ENCODE measurements at places on chromosomes 7 and 10.

DNA sequence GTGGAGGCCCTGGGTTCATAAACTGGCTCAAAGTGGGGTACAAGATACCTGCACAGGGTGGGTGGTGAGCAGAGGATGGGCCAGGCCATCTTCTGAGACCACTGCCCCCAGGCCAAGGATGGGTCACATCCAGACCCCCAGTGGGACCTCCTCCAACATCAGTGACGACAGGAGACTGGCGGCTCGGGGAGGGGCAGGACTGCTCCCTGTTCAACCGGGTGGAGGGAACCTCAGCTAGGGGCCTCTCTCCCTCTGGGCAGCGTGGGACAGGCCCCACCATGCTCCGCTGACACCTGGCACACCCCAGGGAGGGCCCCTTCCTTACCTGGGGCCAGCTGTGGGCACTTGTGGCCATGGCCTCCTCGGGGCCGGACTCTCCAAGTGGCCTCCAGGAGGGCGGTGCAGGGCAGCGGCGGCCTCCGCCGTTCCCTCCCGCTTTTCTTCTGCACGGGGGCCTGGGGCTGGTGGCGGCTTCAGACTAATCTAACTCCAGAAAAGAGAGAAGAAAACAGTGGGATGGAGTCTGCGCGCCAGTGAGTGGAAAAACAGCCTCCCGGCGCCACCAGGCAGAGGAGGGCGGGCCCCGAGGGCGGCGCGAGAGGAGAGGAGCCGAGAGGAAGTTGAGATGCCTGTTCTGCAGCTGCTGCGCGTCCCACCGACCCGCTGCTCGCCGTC is at the start of gene CALHM2:
Gene CALHM2, minus strand, starts transcription at position 540 of the 675 bp plus-strand sequence. CDS start 2,429 bp downstream, outside the sequence.
- peak; percentile 49 for DNase-seq

- peak; percentile 78 for DNase-seq
Measured at GRCh38 chr7:108525327-108525984, 479 bp downstream of the PNPLA8 start.

DNA sequence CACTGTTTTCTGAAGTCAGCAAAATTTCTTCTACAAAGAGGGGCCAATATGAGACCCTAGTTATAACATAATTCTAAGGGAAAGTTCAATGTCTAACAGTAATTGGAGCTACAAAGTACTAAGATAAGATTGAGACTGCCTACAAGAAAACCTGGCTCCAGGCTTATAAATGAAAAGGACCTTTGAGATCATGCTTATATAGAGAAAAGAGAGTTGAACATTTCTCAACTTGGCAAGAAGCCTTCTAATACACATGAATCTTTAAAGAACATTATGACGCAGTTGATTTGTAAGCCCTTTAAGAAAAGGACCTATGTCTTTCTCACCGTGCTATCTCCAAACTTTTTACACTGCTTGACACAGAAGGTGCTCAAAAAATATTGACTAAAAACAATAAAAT is 87.9 kb downstream of the TPK1 start:
- DNase-seq: no peak

DNA sequence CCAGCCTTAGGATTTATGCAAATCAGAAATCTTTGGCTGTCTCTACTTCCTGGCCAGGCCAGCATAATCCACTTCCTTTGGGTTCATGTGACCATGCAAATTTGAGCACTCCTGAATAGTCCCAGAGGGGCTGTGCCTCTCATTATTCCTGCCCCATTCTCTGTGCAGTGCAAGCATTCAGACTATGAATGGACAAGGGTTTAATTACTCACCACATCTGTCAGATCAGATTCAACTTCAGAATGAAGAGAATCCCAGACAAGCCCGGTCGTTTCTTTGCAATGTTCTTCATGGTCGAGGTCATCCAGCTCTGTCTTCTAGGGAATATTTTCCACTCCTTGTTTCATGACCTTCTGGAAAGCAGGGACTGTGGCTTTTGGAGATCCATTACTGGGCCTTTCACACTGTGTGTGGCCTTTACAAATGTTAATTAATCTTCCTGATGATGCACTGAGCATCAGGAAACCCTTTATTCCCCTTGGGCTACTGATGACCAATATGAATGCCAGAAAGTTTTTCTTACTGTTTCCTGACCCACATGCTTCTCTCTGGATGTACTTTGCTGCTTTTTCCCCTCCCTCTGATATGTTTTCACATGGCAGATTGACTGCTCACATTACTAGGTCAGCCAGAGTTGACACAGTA is 217.6 kb upstream of the TCF7L2 start:
- peak; percentile 56 for DNase-seq

DNA sequence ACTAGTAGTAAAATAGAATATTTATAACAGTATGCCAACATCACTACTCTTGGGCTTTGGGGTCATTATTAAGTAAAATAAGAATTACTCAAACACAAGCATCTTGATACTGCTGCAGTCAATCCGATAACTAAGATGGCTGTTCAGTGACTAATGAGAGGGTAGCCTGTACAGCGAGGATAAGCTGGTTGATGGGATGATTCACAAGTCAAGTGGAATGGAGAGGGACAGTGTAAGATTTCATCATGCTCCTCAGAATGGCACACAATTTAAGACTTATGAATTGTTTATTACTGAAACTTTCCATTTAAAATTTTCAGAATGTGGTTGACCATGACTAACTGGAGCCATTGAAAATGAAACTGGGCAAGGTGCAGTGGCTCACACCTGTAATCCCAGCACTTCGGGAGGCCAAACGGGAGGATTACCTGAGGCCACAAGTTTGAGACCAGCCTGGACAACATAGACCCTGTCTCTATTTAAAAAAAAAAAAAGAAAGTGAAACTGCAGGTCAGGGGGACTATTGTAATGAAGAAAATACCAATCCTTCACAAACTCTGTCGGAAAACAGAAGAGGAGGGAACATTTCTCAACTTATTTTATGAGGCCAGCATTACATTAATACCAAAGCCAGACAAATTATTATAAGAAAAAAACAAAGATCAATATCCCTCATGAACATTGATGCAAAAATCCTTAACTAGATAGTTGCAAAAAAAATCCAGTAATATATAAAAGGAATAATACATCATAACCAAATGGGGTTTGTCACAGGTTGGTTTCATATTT is 11.2 kb downstream of the AVL9 start:
- peak; percentile 94 for DNase-seq

DNA sequence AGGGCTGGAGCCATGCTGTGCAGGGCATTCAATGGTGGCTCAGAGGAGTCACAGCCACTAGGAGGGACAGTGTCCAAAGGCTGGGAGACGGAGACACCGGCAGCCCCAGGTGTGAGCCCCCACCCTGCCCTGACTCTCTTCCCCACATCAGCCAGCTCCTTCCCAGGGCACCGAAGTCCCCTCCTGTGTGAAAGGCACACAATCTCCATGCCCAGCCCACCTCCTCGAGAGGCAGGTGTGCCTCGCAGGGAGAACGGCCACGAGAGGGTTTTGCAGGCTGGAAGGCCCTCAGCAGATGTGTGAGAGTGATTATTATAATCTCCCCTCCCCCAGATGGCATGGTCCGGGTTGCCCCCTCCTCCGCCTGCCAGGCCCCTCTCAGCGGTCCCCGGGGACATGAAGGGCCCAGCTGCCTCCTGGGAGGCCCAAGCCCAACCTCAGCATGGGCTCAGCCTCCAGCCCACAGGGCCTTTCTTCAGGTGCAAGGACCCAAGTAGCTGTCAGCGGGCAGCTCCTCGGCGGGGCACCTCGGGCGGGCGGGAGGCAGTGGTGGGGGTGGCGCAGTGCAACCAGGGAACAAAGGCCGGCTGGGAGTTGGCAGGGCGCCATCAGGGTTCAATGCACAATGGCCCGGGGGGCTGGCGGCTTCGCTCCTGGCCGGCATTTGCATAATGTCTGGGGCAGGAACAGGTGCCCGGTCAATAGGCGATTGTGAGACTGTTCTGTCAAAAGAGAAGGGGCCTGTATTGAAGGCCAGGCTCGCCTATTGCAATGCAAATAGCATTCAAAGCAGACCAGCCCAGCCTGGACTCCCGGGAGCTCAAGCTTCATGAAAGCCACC is 155.3 kb upstream of the ZMIZ1 start:
- DNase-seq: no peak

DNA sequence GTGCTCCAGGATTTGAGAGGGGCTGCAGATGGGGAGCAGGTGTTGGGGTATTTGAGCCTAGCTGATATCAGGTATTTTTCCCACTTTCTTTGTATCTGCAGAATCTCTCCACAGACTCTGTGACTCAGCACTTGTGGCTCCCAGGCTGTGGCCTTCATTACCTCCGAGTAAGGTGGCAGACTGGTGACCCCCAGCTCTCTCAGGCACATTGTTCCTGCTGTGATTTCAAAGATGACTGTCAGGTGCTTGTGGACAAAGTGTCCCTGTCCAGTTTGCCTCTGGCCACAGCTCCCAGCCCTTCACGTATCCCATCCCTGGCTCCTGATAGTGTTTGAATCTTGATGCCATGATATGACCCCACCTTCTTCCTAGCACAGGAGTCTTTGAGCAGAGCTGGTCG is 396.8 kb upstream of the PODXL start:
- DNase-seq: no peak

Data from fibroblast of upper back skin (primary cell).